ENCODE measurements at places on chromosomes 3 and 15.

GRCh38 chr15:46456456-46456855 is 821.6 kb downstream of the SQOR start:
- DNase-seq: no peak

- DNase-seq: no peak
Measured at GRCh38 chr3:127748754-127749327, 73.5 kb downstream of the MGLL start.

DNA sequence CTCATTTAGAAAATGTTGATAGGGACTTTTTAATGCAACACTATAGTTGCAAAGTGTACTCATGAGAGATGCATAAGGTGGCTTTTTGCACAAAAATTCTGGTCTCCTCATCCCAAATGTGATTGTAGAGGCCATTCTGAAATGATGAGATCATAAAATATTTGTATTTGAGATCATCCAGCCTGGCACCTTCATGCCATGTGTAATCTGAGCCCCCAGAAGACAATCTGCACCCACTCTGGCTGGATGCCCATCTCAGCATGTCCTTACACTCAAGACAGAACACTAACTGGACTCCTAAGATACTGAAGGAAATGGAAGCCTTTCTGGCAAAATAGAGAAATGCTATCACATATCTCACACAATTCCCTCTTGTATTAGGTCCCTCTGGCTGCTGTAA is 49.2 kb downstream of the SLC7A14 start:
- DNase-seq: no peak

GRCh38 chr3:152104847-152105415 is 163.8 kb upstream of the MBNL1 start:
- DNase-seq: no peak

GRCh38 chr15:57395292-57395691 is 19.0 kb downstream of the CGNL1 start:
- no peak for DNase-seq

- DNase-seq: no peak
Measured at GRCh38 chr3:40191251-40191650, 118.3 kb upstream of the EIF1B start.

DNA sequence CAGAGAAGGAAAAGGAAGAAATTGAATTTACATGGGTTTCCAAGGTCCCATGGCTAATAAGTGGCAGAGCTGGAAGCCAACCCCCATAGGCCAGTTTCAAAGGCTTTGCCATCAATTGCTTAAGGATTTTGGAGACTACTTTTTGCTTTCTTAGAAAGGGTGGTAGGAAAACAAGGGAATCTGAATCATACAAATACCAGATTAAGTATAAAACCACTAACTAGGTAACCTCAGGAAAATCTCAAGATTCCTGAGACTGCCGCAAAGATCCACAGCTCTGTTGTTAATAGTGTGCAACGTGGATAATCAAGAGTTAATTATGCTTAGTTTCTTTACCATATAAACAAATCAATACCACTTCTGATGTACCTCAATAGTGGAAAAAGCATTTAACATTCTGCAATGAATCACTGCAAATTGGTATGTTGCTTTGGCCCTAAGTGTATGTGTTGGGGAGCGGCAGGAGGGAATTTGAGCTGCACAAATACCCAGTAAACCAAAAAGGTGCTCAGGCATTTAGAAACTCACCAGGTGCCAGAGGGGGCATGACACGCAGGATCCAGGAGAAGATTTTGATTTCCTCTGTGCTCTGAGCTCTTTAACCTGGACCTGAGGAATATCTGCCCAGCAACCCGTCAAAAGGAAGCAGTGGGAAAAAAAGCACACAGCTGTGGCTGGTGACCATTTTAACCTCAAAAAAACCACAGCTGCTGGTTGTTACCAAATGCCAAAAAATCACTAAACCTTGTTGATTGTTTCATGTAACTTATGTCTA is 22.0 kb downstream of the AADAC start:
- no peak for DNase-seq
